8988T (cell line): ENCODE measurements at places on chromosomes 7 and 10.

GRCh38 chr10:110893559-110894179, 21.9 kb downstream of the PDCD4 start:
- DNase-seq, result no peak

- no peak for DNase-seq
Measured at GRCh38 chr7:78024591-78024990, 226.0 kb downstream of the PHTF2 start.

DNA sequence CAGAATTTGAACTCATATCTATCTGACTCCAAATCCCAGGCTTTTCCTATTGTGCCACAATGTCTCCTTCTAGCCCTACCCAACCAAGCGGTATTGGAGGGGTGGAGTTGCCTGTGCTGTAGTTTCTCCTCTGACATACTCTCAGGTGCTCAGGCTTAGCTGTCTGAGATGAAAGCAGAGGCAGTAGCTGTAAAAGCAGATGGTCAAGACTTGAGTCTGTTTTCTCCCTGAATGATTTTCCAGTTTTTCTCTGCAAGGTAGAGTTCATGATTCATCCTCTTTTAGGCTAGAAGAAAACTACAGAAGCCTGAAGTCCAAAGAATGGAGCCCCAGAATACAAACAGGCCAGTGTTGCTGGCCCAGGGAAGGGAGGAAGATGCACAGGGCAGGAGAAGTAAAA, 130.0 kb downstream of the PDE1C start:
- no peak for DNase-seq

GRCh38 chr7:2198206-2198605, 34.5 kb downstream of the MAD1L1 start:
- DNase-seq, result no peak

GRCh38 chr10:49008091-49008490, 68.5 kb upstream of the LRRC18 start:
- no peak for DNase-seq

DNA sequence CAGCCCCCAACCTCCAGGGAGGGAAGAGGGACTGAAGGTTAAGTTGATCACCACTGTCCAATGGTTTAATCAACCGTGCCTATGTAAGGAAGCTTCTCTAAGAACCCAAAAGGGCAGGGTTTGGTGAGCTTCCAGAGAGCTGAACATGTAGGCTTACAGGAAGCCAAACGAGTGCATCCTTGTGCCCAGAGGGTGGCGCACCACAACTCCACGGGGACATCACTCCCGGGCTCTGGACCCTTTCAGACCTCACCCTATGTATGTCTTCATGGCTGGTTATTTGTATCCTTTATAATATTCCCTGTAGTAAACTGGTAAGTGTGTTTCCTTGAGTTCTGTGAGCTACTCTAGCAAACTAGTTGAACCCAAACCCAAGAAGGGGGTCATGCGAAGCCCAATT, 11.5 kb upstream of the NFKB2 start:
- DNase-seq, result no peak

- no peak for DNase-seq
Measured at GRCh38 chr7:12162415-12163113, 48.5 kb upstream of the TMEM106B start.

GRCh38 chr10:119026301-119027110, 3.0 kb upstream of the NANOS1 start:
- DNase-seq, result no peak

DNA sequence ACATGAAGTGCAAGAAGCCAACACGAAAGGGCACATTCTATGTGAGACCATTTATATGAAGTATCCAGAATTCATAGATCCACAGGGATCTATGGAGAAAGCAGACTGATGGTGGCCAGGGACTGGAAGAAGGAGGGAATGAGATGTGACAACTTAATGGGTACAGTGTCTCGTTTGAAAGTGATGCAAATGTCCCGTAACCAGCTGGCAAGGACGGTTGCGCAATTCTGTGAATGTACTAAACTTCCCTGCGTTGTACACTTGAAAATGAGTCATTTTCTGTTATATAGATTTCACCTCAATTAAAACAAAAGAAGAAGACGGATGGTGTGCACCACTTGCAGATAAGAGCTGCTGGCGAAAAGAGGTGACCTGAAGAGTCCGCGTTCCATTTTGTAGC, 861.1 kb downstream of the TYW1 start:
- no peak for DNase-seq

DNA sequence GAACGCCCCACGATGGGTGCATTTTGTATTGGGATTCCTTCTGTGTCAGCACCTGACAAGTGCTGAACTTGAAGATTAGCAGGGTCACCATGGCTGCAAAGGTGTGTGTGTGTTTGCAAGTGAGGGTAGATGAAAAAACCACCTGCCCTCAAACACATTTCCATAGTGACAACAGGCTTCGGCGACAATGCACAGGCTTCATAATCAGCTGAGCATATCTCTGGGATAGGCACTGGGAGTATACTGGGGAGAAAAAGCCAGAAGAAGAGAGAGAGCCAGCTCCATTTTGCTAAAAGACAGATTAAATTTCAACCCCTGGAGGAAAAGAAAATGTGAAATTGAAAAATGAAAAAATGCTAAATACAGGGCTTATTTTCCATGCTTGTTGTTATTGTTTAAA, 656.1 kb downstream of the INHBA start:
- no peak for DNase-seq

GRCh38 chr7:139183251-139183650, 47.8 kb upstream of the UBN2 start:
- no peak for DNase-seq
